ENCODE measurements at places on chromosomes 11 and 22. TPM values are rescaled to one million over a fixed set of nuclear protein-coding genes. Genes with fewer than 3 reads are reported as not detected.

Gene APOA4
- total RNA-seq = not detected

Gene C11orf42
- total RNA-seq = not detected

Gene DPP3
- 48.5 TPM for total RNA-seq

Gene RIMBP3C
- total RNA-seq = 0.39 TPM

Gene GVQW3
- 2.9 TPM for total RNA-seq

Gene UCP3
- 0.73 TPM for total RNA-seq

Gene TRIM6
- 2.6 TPM for total RNA-seq

Gene KIAA1671
- 5.9 TPM for total RNA-seq

Gene NAALADL1
- total RNA-seq = 10.8 TPM

Gene TENM4
- 5.9 TPM for total RNA-seq

Gene BDNF
- total RNA-seq = 0.39 TPM

Gene NUP160
- 46.3 TPM for total RNA-seq

Gene C2CD2L
- 4.5 TPM for total RNA-seq

Gene MFNG
- 0.59 TPM for total RNA-seq

Gene CWF19L2
- total RNA-seq = 8.1 TPM

Gene CARD16
- total RNA-seq = 2.2 TPM

Gene LAYN
- 7.7 TPM for total RNA-seq

Gene PKDREJ
- total RNA-seq = not detected

Gene ZBTB16
- 37.1 TPM for total RNA-seq

Gene SLC22A25
- total RNA-seq = not detected

Gene KRTAP5-2
- not detected for total RNA-seq

Gene TPBGL
- total RNA-seq = not detected

Gene CDKN1C
- 1.2 TPM for total RNA-seq

Gene IFITM10
- 0.73 TPM for total RNA-seq

Gene C11orf58
- 120 TPM for total RNA-seq

Gene SMTNL1
- total RNA-seq = not detected

Gene DGCR6
- 0.59 TPM for total RNA-seq

Gene SYVN1
- total RNA-seq = 12.5 TPM

Gene FOLH1
- total RNA-seq = 0.73 TPM

Gene MRGPRX3
- total RNA-seq = not detected

Gene C22orf42
- not detected for total RNA-seq

Gene C22orf31
- not detected for total RNA-seq

Gene LYVE1
- total RNA-seq = 0.37 TPM

Gene HOATZ
- total RNA-seq = not detected

Gene NXPE4
- not detected for total RNA-seq

Gene BATF2
- total RNA-seq = 0.37 TPM

Gene FLRT1
- not detected for total RNA-seq

Gene JAML
- total RNA-seq = not detected

Gene CCDC81
- 0.39 TPM for total RNA-seq

Gene MMP8
- not detected for total RNA-seq

All from subcutaneous preadipocyte (primary cell).